Foreskin fibroblast (primary cell): ENCODE measurements at places on chromosomes 12 and 14.

- no peak for DNase-seq
These were observed 246.8 kb upstream of the DAAM1 start for GRCh38 chr14:58941629-58942028.

- DNase-seq = peak; percentile 20
These were observed 36.4 kb upstream of the AEBP2 start for GRCh38 chr12:19402743-19403431.

DNA sequence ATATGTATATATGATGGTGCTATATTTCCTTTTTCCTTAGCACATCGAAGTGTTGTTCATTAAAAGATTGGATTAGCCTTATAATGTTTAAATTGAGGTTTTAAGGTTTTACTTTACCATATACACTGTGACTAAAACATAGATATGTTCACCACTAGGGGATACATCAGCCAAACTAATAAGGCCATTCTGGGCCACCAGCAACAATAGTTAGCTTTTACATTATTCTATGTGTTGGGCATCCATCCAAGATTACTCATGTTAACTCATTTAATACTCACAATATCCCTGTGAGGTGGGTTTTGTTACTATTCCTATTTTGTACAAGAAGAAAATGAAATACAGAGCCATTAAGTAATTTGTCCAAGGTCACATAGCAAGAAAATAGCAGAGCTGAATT is 202.6 kb upstream of the AVPR1A start:
- DNase-seq = peak; percentile 1

GRCh38 chr14:87066221-87066817 is 926.7 kb downstream of the GALC start:
- DNase-seq = peak; percentile 31

GRCh38 chr14:60485598-60486251 is at the start of gene C14orf39:
Gene C14orf39, minus strand, starts transcription at chr14:60486063. Its CDS starts 985 bp downstream, at chr14:60485078.
- DNase-seq = peak; percentile 86

DNA sequence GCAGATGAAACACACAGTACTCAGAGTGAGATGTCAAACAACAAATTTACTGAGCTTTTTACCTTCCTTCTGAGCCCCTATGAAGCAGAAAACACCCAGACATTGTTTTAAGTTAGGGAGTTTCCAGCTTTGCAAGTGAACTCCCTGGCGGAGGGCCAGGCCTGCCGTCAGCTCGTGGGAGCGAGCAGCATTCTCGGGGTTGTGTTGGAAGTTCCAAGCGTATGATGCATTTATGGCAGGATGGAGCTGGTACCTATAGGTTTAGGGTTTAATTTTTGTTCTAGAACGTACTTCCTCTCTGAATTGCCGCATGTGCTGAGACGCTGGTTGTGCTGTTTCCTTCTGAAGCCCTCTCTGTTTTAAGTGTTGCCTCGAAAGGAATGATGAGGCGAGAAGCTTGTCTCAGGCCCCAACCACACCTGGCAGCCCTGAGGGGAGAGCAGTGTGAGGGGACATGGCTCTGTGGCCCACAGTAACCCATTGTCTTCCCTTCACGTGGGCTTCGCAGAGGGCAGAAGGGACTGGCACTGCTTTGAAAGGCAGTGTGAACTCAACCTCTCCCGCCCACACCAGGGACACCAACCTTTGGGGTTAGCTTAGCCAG is 76.6 kb downstream of the SSPN start:
- peak; percentile 69 for DNase-seq

- no peak for DNase-seq
These were observed 66.6 kb downstream of the GALNT8 start for GRCh38 chr12:4786795-4787194.

DNA sequence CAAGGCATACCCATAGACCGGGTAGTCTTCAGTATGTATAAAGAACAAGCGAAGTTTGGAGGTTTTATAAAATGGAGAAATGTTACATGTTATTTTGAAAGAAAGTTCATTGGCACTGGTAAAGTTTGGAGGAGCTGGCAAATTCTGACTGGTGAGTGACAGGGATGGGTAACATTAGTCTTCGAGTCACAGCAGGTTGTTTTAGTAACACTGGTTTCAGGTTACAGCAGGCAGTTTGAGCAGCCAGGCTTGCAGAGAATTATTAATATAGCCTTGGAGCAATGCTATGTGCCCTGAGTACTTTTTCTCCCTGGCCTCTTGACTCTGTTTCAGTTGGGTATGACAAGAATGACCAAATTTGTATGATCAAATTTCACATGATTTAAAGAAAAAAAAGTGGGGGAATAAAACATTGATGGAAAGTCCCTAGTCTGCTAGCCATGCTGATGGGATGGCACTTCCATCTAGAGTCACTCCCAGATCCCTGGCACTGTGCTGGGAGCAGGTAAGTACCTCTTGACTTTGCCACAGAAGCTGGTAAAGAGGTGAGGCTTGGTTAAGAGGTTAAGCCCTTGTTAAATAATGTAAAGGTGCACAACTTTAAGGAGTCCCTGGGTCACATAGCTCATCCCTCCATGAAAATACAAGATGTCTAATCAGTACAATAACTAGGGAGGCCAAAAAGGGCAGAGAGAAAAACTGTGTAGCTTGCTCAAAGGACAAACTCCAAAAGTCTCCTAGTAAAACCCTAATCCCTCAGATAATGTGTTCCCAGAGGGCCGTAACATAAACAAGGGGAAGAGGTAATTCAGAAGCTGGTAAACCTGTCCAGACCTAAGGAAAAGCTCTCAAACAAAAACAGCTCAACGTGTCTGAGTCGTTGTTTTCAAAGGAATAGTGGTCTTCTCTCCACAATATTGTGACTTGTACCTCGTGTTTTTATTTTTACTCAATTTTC is 12.7 kb upstream of the SVOP start:
- DNase-seq = no peak

DNA sequence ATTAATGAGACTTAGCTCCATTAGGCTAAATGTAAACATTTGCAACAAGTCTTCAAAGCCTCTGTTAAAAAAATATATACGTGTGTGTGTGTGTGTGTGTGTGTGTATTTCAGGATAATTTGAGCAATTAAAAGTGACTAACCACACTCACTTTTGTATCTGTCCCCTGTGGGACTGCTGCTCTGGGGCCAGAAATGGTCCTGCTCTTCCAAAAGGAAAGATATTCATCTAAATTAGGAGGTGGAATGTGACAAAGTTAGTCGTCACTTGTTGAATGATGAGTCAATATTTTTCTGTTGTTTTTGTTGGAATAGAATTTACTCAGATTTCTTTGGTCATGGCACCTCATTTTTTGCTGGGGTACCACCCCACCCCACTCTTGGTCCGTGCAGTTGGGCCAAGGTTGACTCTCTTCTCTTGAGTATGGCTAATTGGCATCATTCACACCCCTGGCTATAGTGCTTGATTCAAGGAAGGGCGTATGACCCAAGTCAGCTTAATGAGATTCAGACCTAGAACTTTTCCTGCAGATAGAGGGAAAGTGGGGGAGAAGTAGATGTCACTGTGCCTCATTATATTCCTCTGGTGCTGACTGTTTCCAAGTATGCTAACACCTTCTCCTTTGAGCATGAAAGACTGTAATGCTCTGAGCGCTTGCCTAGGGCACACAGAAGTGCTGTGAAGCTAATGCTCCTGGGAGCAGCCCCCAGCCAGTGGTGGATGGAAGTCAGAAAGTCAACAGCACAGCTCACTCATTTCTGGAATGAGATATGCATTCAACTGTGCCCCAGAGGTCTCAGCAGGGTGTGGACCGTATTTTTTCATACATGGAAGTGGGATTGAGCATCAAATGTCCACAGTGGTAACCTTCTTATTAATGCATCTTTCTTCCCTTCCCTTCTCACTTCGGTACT is 577.0 kb upstream of the TBX3 start:
- DNase-seq = no peak

- no peak for DNase-seq
These were observed 95.9 kb upstream of the PTHLH start for GRCh38 chr12:28068467-28068866.

DNA sequence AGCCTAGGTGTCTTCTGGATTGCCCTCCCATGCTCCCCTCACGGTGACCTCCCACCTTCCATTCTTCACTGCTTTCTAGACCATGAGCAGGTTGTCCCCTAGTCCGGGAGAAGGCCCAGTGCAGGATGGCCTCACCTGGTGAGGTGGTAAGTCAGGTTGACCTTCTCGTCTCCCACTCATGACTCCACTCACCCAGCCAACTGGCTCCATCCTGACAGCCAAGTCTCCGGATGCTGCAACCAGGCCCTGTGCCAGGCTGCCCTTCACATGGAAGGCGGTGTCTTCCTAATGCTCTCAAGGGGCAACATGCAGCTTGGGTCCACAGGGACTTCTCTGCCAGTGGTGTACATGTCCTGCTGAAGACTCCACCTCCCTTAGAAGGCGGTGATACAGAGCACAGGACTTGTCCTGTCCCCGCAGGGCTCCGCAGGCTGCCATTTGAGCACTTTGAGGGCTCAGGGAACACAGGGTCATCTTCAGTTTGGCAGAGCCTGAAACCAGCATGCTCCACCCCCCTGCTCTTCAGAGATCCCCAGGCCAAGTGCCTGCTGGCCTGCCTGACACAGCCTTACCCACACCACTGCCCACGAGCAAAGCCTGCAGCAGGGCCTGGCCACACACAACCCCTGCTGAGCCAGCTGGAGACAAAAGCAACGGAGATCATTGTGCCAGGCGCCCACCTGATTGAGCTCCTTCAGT is 25.4 kb downstream of the BATF start:
- DNase-seq = no peak

GRCh38 chr14:75292886-75293285 is 14.3 kb downstream of the FOS start:
- no peak for DNase-seq

- DNase-seq = no peak
These were observed 3.7 kb downstream of the MAX start for GRCh38 chr14:65098586-65098985.

DNA sequence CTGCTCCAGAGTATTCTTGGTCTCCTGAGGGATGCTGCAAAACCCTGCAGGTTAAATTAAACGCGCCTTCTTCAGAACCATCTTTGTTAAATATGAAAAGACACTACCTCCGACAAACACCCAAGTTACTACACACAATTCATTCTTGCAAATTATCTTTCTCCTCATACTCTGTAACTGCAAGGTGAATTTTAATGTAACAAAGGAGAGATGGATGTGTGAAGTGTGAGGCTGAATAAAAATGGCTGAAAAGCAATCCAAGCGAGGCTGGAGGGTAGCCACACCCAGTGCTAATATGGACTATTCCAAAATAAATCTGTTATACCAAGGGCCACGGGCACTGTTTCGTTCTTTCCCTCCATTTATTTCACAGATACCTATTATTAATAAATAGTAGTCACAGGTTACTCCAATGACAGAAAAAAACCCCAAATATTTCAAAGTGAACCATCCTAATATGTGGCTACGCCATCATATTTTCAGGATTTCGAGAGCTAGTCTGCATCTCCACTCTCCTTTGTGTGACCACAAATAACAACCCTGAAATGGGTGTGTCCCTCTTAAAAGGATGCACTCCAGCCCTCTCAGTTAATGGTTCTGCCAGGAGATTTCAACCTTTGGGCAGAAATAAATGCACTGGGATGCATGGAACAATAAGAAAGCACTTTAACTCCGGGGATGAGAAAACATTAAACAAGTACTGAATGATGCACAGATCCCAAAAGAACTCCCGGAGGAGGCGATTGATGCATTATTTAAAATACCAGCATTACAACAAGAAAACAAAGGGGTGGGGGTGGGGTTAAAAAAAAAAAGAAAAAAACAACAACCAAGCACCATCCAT is 53.1 kb upstream of the CCDC175 start:
- DNase-seq = no peak

DNA sequence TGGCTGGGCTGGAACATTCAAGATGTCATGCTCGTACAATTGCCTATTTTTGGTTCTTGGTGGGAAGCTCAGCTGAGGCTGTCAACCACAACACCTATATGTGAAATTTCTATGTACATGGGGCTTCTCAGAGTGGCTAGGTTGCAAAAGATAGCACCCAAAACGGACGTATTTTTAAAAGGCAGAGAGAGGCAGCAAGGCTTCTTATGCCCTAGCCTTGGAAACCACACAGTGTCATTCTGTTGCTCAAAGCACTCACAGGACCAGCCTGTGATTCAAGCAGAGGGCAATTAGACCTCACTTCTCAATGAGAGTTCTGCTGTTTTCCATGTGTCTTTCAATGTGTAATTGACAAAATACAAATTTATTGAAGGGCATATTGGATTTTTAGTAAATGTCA is 134.0 kb downstream of the GXYLT1 start:
- no peak for DNase-seq

DNA sequence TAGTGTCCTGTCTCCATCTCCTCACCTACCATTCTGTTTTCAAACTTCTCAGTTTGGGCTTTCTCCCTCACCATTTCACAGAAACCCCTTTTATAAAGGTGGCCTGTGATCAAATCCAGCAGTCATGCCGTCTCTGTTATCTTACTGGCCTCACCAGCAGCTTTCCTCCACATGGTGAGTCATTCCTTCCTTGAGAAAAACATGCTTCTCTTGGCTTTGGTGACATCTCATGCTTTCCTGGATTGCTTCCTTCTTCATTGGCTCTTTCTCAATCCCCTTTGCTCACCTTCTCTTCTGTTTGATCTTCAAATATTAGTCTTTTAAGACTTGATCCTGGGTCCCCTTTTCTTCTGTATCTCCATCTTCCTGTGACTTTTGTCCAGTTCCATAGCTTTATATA is 164.9 kb downstream of the ANO4 start:
- DNase-seq = peak; percentile 52

DNA sequence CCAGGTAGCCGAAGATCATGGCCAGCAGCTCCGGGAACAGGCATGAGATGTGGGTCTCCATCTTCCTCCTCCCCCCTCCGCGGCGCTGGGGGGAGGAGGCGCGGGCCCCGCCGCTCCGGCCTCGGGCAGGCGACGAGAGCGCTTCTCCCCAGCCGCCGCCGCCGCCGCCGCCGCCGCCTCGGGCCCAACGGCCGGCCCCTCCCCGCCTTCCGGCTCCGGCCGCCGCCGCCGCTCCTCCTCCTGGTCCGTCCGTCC is 448 bp downstream of the FBXL14 start:
- DNase-seq = no peak

GRCh38 chr14:86388216-86388615 is 858.3 kb downstream of the FLRT2 start:
- no peak for DNase-seq

DNA sequence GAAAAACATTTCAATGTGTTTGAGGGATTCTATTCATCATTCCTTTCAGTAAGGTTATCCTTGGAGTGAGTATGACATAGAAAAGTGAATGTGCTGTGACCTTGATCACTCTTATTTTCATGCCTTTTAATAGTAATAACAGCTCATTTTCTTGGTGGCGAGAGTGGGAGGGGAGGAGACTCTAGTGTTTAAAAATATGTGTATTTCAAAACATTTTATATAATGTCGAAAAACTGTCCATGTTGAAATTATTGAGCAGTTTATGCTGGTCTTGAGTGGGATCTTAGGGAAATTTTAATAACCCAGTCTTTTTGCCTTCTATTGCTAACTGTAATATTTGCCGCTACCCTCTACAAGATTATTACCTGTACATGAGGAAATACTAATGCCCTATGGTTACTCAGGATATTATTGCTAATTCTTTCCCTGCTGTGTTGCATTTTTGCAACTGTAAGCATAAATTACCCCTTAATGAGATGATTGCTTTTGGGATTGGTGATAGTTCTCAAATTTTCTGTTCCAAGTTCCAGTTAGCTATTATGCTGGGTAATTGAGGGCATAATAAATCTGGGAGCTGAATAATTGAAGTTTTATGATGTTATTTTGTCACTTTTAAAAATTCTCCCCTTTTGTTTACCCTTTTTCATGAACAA is 21.9 kb downstream of the ATF7IP start:
- no peak for DNase-seq
